ENCODE measurements at places on chromosomes 4 and X. TPM values are rescaled to one million over a fixed set of nuclear protein-coding genes. Genes with fewer than 3 reads are reported as not detected.

SUPT20HL2 gene
- total RNA-seq, result not detected

SYTL5 gene
- not detected for total RNA-seq

SH3TC1 gene
- 6.9 TPM for total RNA-seq

ZNF711 gene
- 0.27 TPM for total RNA-seq

TMEM154 gene
- 0.19 TPM for total RNA-seq

FGD1 gene
- 1.0 TPM for total RNA-seq

FAM149A gene
- total RNA-seq, result 3.7 TPM

ARAF gene
- total RNA-seq, result 93.3 TPM

LRCH2 gene
- 0.44 TPM for total RNA-seq

SOD3 gene
- total RNA-seq, result 2.5 TPM

SRPX gene
- total RNA-seq, result 48.3 TPM

TEX11 gene
- not detected for total RNA-seq

NUDT10 gene
- not detected for total RNA-seq

FRG2 gene
- not detected for total RNA-seq
